ENCODE measurements at places on chromosomes 2 and 18.

DNA sequence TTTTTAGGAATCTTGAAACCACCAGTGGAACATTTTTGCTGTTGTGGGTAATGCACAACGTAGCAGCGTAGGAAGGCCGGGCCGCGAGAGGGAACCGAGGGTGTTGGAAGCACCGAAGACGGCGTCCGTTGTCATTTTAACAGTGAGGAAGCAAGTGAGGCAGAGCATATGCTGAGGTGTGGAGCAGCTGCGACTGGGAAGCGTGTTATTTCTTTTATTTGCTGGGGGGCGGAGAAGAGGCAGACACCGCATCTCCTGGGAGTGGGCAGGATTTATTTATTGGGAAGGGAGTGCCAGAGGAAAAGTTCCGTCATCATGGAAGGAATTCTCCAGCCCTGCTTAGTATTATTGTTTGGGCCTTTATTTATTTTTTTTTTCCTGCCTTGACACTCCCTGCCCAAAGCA, 232.8 kb downstream of the KLHL29 start:
- H3K27ac ChIP-seq: peak overlapping the region; percentile 21
- H3K36me3 ChIP-seq: no peaks in the 10 kb centered on the region
- H3K4me3 ChIP-seq: no peak overlapping the region
- peaks cover 49% of the 10 kb centered on the region for H3K4me1 ChIP-seq
- peaks cover 7% of the 10 kb centered on the region for H3K27me3 ChIP-seq

DNA sequence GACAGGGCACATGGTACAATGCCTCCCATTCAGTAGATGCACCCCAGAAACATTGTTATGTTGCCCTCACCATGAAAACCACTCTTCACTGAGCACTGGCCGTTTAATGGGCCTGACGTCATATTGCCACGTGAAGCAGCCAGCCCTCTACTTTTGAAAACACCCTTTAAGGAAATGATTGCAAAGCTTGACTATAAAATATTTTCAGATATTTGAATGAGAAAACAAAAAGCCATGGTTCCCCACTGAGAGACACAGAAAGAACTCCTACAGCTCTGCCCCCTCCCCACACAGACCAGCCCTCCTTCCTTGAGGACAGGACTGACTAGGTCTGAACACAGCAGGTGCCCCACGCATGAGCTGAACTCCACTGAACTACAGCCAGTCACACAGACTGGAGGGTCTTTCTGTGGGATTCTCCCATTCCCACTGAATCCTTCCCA, 349.1 kb downstream of the ANAPC1 start:
- peak overlapping the region; percentile 86 for H3K27ac ChIP-seq
- no peak for DNase-seq
- no peaks in the 10 kb centered on the region for H3K27me3 ChIP-seq
- H3K36me3 ChIP-seq: no peaks in the 10 kb centered on the region
- H3K4me3 ChIP-seq: peak overlapping the region; percentile 46

GRCh38 chr2:5766561-5766960, 74.4 kb downstream of the SOX11 start:
- peaks cover 29% of the 10 kb centered on the region for H3K4me1 ChIP-seq
- H3K27me3 ChIP-seq: peaks cover 17% of the 10 kb centered on the region
- peak overlapping the region; percentile 43 for H3K27ac ChIP-seq
- H3K4me3 ChIP-seq: no peak overlapping the region

DNA sequence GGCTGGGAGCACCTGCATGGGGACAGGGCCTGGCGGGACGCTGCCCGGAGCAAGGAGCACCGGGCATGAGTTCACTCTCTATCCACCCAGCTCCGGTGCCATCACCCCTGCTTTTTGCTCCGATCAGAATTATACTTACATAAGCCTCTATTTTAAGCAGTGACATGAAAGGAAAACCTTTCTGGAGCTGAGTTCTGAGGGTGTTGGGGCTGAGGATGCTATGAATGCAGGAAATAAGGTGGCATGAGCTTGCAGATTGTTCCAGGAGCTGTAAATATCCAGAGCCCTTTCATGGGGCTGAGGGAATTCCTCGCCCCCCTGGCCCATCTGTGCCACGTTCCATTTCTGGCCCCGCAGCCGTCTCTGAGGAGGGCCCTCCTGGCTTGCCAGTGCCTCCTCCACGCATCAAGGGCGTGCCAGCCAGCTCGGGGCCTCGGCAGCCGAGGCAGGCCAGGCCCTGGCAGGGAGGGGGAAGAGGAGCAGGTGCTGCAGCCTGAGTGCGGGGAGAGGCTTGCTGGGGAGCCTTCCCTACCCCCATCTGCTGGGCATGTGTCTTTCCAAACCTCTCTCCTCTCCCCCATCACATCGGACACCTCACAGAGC, 91.7 kb upstream of the MCFD2 start:
- DNase-seq: no peak
- H3K4me1 ChIP-seq: peaks cover 48% of the 10 kb centered on the region
- H3K4me3 ChIP-seq: no peak overlapping the region
- peaks cover 15% of the 10 kb centered on the region for H3K36me3 ChIP-seq
- H3K27me3 ChIP-seq: no peaks in the 10 kb centered on the region

- no peaks in the 10 kb centered on the region for H3K36me3 ChIP-seq
- H3K4me1 ChIP-seq: peaks cover 63% of the 10 kb centered on the region
- peak overlapping the region; percentile 20 for H3K4me3 ChIP-seq
- H3K27me3 ChIP-seq: no peaks in the 10 kb centered on the region
Observed at GRCh38 chr2:107738266-107738665, 88.4 kb upstream of the RGPD4 start.

DNA sequence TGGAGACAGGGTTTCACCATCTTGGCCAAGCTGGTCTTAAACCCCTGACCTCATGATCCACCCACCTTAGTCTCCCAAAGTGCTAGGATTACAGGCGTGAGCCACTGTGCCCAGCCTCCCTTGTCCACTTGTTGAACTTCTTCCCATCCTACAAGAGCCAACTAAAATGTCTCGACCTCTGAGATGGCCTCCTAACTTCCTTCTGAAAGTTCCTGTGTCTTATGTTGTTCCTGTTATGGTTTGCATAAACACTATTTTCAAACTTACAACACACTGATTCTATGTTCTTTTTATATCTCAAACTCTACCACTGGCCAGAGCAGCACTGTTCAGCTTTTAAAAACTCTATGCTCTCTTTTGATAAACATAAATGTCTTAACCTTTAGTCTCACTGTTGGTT, 63.3 kb upstream of the UGP2 start:
- H3K27me3 ChIP-seq: no peaks in the 10 kb centered on the region
- no peak overlapping the region for H3K27ac ChIP-seq
- H3K4me3 ChIP-seq: no peak overlapping the region
- H3K36me3 ChIP-seq: peaks cover 2% of the 10 kb centered on the region
- DNase-seq: no peak

DNA sequence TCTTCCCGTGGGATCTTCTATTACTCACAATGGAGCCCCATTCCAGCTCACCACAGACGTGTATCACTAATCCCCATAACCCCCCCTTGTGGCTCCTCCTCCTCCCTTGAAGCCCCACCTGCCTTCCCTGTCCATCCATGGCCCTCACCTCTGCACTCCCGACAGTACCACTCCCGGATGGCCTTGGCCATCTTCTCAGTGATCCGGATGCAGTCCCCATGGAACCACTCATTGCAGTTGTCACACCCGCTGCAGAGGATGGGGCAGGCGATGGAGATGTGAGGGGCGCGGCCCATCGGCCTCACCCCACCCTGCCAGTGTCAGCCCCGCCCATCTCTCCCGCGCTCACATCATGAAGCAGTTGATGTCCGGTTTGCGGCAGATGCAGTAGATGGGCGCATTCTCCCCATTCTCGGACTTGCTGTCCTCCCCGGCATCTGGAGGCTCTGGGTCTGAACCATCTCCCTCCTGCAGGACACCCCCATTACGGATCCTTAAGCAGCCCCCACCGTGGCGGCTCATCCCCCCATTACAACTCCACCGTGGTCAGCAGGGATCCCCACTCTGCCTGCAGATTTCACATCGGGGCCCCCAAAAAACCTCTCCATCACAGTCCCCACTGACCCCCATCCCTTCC, 983 bp downstream of the CXXC1 start:
- peaks cover 25% of the 10 kb centered on the region for H3K4me1 ChIP-seq
- H3K36me3 ChIP-seq: peaks cover 15% of the 10 kb centered on the region
- H3K27ac ChIP-seq: peak overlapping the region; percentile 90
- peak overlapping the region; percentile 100 for H3K4me3 ChIP-seq
- peaks cover 6% of the 10 kb centered on the region for H3K27me3 ChIP-seq
- DNase-seq: no peak

DNA sequence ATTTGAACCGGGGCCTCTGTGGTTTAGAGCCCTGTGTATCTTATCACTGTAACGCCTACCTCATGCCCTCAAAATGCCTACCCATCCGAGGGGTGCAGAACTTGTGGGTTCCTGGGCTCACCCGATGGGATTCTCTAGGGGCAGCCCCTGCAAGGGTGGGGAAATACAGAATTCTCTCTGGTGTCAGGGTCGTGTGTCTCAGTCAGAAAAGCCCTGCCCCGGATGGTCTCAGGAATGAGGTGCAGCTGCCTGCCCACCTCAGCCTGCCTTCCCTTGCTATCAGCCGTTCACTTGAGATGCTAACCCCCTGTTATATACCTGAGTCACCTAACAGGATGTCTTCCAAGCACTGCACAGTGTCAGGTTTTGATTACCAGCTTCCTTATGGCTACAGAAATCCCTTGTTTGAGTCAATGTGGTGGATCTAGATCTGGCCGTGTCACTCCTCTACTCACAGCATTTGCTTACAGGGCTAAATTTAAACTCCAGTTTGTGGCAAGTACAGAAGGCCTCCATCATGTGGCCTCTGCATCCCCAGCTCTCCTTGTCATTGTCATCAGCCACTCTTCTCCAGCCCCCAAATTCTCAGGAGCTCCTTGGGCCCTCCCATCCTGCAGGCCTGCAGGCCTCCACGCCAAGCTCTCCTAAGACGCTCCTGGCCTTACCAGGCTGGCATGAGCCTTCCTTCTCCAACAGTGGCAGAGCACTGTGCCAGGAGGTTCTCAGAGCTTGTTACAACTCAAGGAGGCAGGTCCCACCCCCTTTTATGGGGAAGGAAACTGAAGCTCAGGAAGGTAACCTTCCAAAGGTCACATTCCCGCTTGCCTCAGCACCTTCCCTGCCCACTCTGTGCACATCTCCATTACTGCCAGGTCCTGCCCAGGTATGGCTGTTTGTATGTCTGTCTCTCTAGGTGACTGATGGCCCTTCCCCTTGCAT, 14.3 kb upstream of the MAP3K2 start:
- DNase-seq: peak; percentile 60
- H3K36me3 ChIP-seq: no peaks in the 10 kb centered on the region
- peak overlapping the region; percentile 73 for H3K27ac ChIP-seq
- peaks cover 84% of the 10 kb centered on the region for H3K4me1 ChIP-seq
- H3K4me3 ChIP-seq: no peak overlapping the region
- no peaks in the 10 kb centered on the region for H3K27me3 ChIP-seq

GRCh38 chr2:42101206-42102023, 53.6 kb downstream of the PKDCC start:
- no peaks in the 10 kb centered on the region for H3K36me3 ChIP-seq
- H3K27ac ChIP-seq: peak overlapping the region; percentile 76
- DNase-seq: no peak
- H3K4me3 ChIP-seq: no peak overlapping the region
- H3K27me3 ChIP-seq: no peaks in the 10 kb centered on the region

DNA sequence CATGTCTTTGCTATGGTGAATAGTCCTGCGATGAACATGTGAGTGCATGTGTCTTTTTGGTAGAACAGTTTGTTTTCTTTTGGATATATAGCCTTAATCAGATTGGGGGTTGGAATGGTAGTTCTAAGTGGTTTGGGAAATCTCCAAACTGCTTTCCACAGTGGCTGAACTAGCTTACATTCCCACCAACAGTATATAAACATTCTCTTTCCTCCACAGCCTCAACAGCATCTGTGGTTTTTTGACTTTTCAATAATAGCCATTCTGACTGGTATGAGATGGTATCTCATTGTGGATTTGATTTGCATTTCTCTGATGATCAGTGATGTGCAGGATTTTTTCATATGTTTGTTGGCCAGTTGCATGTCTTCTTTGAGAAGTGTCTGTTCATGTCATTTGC, 112.2 kb upstream of the SESTD1 start:
- H3K4me1 ChIP-seq: peaks cover 17% of the 10 kb centered on the region
- no peak overlapping the region for H3K4me3 ChIP-seq
- DNase-seq: no peak
- no peaks in the 10 kb centered on the region for H3K36me3 ChIP-seq
- peaks cover 3% of the 10 kb centered on the region for H3K27me3 ChIP-seq
- peak overlapping the region; percentile 24 for H3K27ac ChIP-seq

DNA sequence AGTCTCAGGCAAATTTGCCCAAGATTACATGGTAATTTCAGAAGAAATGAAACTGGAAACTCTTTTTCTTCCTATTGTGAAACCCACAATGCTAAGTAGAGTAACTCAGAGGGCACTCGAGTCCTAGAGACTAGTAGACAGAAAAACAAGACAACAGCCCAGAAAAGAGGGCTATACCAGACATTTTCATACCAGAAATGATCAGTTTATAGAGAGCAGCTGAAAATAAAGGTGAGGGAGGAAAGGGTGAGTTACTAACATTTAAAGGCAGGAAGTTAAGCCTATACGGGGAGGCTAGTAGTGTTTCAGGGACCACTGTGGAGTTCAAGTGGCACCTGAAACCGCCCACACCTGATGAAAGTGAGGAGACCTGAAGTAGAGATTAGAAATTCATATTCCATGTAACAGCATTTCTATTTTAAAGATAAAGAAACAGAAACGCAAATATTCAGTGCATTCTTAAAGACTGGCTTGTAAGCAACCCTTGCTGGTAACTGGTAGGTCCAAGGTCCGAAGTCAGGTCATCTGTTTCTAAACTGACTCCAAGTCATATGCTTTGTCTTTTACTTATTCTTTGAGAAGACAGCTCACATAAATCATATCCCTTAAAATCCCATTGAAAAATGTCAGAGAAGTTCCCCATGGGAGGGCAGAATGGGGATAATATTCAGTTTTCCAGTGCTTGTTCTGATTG, 145.1 kb upstream of the ITGB6 start:
- peaks cover 82% of the 10 kb centered on the region for H3K4me1 ChIP-seq
- no peak overlapping the region for H3K4me3 ChIP-seq
- no peak for DNase-seq
- peak overlapping the region; percentile 6 for H3K27ac ChIP-seq

- H3K4me1 ChIP-seq: no peaks in the 10 kb centered on the region
- H3K36me3 ChIP-seq: no peaks in the 10 kb centered on the region
- no peak overlapping the region for H3K4me3 ChIP-seq
- no peak overlapping the region for H3K27ac ChIP-seq
Observed at GRCh38 chr2:67232936-67233335, 164.2 kb upstream of the ETAA1 start.

GRCh38 chr2:69143748-69144360, 130.9 kb downstream of the ANTXR1 start:
- peaks cover 47% of the 10 kb centered on the region for H3K4me1 ChIP-seq
- H3K27ac ChIP-seq: peak overlapping the region; percentile 78
- H3K36me3 ChIP-seq: peaks cover 15% of the 10 kb centered on the region
- DNase-seq: no peak

- H3K4me3 ChIP-seq: no peak overlapping the region
- no peak for DNase-seq
- peak overlapping the region; percentile 61 for H3K27ac ChIP-seq
- peaks cover 44% of the 10 kb centered on the region for H3K4me1 ChIP-seq
- no peaks in the 10 kb centered on the region for H3K27me3 ChIP-seq
Observed at GRCh38 chr2:188495969-188496431, 204.3 kb downstream of the GULP1 start.

GRCh38 chr18:9871244-9871746, 14.5 kb upstream of the TXNDC2 start:
- H3K4me3 ChIP-seq: no peak overlapping the region
- no peak for DNase-seq
- no peaks in the 10 kb centered on the region for H3K36me3 ChIP-seq
- peaks cover 13% of the 10 kb centered on the region for H3K4me1 ChIP-seq
- H3K27me3 ChIP-seq: no peaks in the 10 kb centered on the region
- H3K27ac ChIP-seq: no peak overlapping the region

Data from osteocyte (in vitro differentiated cells).